Central memory CD8-positive, alpha-beta T cell (primary cell): ENCODE measurements at places on chromosomes 12 and 14.

DNA sequence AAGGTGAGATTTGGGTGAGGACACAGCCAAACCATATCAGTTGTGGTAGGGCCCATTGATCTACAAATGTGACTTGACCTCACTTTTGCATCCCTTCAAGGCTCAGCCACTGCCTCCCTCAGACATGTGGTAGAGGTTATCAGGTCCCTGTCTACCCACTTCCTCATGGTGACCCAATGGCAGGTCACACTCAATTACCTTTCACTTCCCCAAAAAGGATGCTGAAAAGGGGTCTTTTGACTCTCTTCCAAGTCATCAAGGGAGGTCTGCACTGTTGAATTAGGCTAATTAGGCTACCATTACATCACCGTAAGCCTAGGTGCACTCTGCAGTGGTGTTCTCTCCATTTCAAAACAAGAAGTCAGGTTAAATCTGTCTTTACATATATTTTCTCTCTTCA, 22.6 kb upstream of the DRAM1 start:
- H3K4me1 ChIP-seq = no peaks in the 10 kb centered on the region
- no peak overlapping the region for H3K27ac ChIP-seq
- H3K36me3 ChIP-seq = peaks cover 2% of the 10 kb centered on the region
- no peaks in the 10 kb centered on the region for H3K27me3 ChIP-seq
- H3K4me3 ChIP-seq = no peak overlapping the region

DNA sequence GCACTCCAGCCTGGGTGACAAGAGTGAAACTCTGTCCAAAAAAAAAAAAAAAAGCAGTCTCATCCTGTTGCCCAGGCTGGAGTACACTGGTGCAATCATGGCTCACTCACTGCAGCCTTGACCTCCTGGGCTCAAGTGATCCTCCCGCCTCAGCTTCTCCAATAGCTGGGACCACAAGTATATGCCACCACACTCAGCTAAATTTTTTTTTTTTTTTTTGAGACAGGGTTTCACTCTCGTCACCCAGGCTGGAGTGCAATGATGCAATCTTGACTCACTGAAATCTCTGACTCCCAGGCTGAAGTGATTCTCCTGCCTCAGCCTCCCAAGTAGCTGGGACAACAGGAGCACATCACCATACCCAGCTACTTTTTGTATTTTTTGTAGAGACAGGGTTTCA, 5.2 kb upstream of the CNPY2 start:
- H3K4me3 ChIP-seq = no peak overlapping the region
- peaks cover 27% of the 10 kb centered on the region for H3K36me3 ChIP-seq
- no peaks in the 10 kb centered on the region for H3K27me3 ChIP-seq
- no peak overlapping the region for H3K27ac ChIP-seq
- H3K4me1 ChIP-seq = no peaks in the 10 kb centered on the region

GRCh38 chr14:82422230-82422629, 888.6 kb upstream of the SEL1L start:
- no peak overlapping the region for H3K4me3 ChIP-seq
- no peaks in the 10 kb centered on the region for H3K36me3 ChIP-seq
- H3K27ac ChIP-seq = no peak overlapping the region

DNA sequence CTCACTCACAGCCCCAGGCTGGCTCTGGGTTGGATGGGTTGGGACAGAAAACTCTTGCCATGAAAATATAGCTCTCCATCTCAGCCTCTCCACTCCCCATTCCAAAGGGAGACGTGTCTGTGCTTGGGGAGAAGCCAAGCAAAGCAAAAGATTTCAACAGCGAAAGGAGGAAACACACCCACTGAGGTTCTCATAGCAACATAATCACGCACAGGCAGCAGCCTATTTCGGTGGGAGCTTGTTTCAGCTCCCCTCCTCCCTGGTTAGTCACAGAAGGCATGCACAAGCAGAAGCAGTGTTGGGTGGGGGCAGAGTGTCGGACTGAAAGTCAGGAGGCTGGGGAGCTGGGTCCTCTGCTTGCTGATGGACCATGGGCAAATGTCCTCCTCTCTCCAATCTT, 1.9 kb upstream of the PRMT8 start:
- H3K27me3 ChIP-seq = peaks cover 76% of the 10 kb centered on the region
- H3K36me3 ChIP-seq = peaks cover 4% of the 10 kb centered on the region
- DNase-seq = no peak
- H3K4me3 ChIP-seq = no peak overlapping the region

DNA sequence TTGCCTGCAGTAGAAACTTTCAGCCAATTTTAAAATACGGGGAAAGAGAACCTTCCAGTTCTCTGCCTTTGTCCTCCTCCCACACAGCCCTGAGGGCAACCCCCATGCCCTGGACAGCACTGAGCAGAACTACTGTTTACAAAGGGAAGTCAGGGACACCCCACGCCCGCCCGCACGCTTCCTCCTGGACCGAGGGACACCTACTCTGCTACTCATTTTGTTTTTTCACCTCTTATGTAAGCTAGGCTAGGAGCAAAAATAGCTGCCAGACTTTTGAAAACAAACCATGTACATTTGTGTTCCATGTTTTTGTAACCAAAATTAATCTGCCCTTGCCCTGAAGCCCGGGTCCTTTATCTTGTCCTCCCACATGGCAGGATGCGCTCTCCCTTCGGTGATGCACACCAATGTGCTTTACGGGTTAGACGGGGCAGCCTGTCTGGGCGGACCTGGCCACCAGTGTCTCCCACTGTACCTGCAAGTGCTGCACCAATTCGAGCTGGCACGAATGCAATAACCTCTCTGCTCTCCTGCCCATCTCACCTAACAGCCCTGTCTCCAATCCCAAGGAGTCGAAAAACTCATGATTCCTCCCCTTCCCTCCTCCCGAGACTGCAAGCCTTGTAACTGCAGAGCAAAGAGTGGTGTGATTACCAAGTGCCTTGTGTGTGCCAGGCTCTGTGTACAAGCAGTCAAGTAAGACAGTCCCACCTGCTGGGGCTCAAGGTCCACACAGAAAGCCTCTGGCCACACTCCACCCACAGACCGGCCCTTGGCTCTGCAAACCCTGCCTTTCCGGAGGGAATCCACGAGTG, 85.2 kb downstream of the CCDC88C start:
- no peaks in the 10 kb centered on the region for H3K27me3 ChIP-seq
- peaks cover 66% of the 10 kb centered on the region for H3K4me1 ChIP-seq
- H3K4me3 ChIP-seq = no peak overlapping the region
- H3K36me3 ChIP-seq = peaks cover 51% of the 10 kb centered on the region
- DNase-seq = no peak

DNA sequence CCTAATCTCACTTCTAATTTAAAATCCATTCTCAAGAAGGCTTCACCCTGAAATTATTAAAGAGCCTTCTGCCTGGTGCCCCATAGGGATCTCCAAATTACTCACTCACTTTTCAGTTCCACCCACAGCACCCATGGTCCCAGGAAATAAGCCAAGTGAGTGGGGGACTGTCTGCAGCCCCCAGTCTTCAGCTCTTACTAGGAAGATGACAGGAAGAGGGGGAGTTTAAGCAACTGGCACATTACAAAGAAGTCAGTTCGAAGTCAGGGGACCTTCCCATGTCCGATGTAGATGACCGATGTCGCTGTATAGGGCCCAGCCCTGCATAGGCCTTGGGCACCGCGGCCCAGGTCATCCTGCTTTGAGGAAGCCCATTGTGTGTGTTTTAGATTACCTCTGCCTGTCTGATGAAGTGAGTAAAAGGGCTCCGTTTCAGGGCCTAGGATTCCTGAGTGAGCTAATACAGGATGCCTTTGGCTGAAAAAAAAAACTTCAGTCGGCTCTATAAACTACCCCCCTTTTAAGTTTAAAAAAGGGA, 1.9 kb downstream of the ACTN1 start:
- peaks cover 23% of the 10 kb centered on the region for H3K4me1 ChIP-seq
- H3K27me3 ChIP-seq = no peaks in the 10 kb centered on the region
- DNase-seq = no peak
- peaks cover 10% of the 10 kb centered on the region for H3K36me3 ChIP-seq
- H3K4me3 ChIP-seq = peak overlapping the region; percentile 81
- no peak overlapping the region for H3K27ac ChIP-seq

DNA sequence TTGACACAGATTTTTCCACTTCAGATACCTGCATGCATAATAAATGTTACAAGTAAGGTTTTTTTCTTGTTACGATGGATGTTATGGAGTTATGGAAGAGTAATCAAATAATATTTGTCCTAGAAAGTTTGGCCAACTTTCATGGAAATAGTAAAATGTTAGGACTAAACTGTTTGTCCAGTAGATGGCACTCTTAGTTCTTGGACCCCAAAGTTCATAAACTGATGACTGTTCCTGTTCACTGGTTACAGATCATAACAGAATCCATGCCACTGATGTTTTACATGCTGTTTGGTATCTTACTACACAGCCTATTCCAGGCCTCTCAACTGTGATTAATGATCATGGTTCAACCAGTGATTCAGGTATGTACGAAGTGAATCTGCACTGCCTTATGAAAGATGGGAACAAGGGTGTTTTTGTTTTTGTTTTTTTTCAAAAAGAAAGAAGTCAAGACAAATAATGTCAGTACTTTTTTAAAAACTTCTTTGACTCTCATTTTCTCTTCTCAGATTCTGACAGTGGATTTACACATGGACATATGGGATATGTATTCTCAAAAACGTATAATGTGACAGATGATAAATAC, 48.8 kb upstream of the SLCO1C1 start:
- H3K4me1 ChIP-seq = no peaks in the 10 kb centered on the region
- H3K36me3 ChIP-seq = no peaks in the 10 kb centered on the region
- H3K4me3 ChIP-seq = no peak overlapping the region
- no peak for DNase-seq

- peaks cover 21% of the 10 kb centered on the region for H3K27me3 ChIP-seq
- peaks cover 1% of the 10 kb centered on the region for H3K36me3 ChIP-seq
- no peak overlapping the region for H3K27ac ChIP-seq
- DNase-seq = peak; percentile 48
- peaks cover 71% of the 10 kb centered on the region for H3K4me1 ChIP-seq
Measured at GRCh38 chr14:64760146-64760755, 56.0 kb downstream of the PLEKHG3 start.

GRCh38 chr14:69671365-69672030, 60.1 kb downstream of the SUSD6 start:
- peaks cover 12% of the 10 kb centered on the region for H3K36me3 ChIP-seq
- no peaks in the 10 kb centered on the region for H3K27me3 ChIP-seq
- H3K4me3 ChIP-seq = no peak overlapping the region

GRCh38 chr12:124277394-124278241, 17.3 kb upstream of the RFLNA start:
- H3K27me3 ChIP-seq = peaks cover 58% of the 10 kb centered on the region
- H3K27ac ChIP-seq = no peak overlapping the region
- no peak overlapping the region for H3K4me3 ChIP-seq

- DNase-seq = peak; percentile 21
- peaks cover 26% of the 10 kb centered on the region for H3K36me3 ChIP-seq
- no peaks in the 10 kb centered on the region for H3K27me3 ChIP-seq
- H3K4me1 ChIP-seq = peaks cover 21% of the 10 kb centered on the region
- H3K27ac ChIP-seq = peak overlapping the region; percentile 98
Measured at GRCh38 chr12:109053382-109054123, 1.2 kb downstream of the USP30 start.
